Panc1 (cell line): ENCODE measurements at places on chromosomes 4 and X. TPM values are rescaled to one million over a fixed set of nuclear protein-coding genes. Genes with fewer than 3 reads are reported as not detected.

The GUCY1A1 gene
- total RNA-seq: 0.57 TPM

The BTC gene
- 0.08 TPM for total RNA-seq

The SORCS2 gene
- total RNA-seq: 0.15 TPM

The MAGEA12 gene
- total RNA-seq: not detected

The PPEF2 gene
- total RNA-seq: not detected

The CT45A5 gene
- total RNA-seq: not detected

The TMEM31 gene
- total RNA-seq: not detected

The APELA gene
- not detected for total RNA-seq

The SPACA5 gene
- total RNA-seq: not detected

The CITED1 gene
- total RNA-seq: 0.36 TPM

DNA sequence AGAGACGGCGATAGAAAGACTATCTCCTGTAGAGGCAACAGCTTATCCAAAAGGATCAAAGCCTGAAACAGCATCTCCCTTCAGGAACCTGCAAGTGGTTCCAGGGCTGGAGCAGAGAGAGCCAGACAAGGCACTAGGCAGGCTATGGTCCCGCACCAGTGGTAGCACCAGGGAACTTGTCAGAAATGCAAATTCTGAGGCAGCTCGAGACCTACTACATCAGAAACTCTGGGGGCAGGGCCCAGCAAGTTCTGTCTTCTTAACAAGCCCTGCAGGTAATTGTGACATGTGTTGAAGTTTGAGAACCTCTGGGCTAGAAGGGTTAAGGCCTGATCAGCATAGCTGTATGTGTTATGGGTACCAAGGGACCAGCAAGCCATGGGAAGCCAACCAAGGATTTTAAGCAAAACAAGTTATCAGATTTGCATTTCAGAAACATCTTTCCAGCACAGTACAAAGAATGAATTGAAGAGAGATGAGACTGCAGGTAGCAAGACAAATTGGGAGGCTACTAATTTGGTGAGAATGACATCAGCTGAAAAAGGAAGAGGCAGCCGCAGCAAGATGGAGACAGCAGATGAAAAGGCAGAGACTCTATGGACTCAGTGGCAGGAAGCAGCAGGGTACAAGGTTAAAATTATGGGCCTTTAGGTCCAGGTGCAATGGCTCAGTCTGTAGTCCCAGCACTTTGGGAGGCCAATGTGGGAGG lies 139.7 kb downstream of the TSPAN5 start:
- no peak for DNase-seq
- no peaks in the 10 kb centered on the region for H3K27me3 ChIP-seq
- H3K36me3 ChIP-seq: no peaks in the 10 kb centered on the region
- peaks cover 30% of the 10 kb centered on the region for H3K4me1 ChIP-seq

DNA sequence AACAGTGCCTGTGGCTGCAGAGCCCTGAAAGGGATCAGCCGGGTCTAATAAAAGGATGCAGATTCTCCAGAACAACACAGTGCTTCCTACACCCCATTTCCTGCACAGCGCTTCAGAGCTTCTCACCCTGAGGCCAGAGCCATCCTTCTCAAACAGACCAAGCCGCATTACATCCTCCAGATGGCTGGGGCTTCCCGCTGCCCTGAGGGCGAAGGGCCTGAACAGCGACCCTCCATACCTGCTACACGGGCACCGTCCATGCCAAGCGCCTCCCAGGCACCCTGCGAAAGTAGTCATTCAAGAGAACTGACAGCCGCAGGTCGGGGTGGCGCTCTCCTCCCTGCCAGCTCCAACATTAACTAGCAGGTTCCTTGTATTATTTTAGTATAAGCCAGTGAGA lies 36.5 kb downstream of the ACOX3 start:
- no peaks in the 10 kb centered on the region for H3K36me3 ChIP-seq
- no peak for DNase-seq
- H3K4me1 ChIP-seq: no peaks in the 10 kb centered on the region
- H3K27ac ChIP-seq: no peak overlapping the region
- H3K27me3 ChIP-seq: no peaks in the 10 kb centered on the region
- no peak overlapping the region for H3K4me3 ChIP-seq

GRCh38 chr4:152117520-152117919 lies 356.7 kb upstream of the GATB start:
- no peak overlapping the region for H3K4me3 ChIP-seq
- H3K27me3 ChIP-seq: no peaks in the 10 kb centered on the region
- H3K27ac ChIP-seq: no peak overlapping the region
- no peaks in the 10 kb centered on the region for H3K36me3 ChIP-seq

GRCh38 chr4:87531621-87532020 lies 2.4 kb upstream of the SPARCL1 start:
- H3K4me3 ChIP-seq: no peak overlapping the region
- DNase-seq: no peak
- no peaks in the 10 kb centered on the region for H3K4me1 ChIP-seq
- H3K27me3 ChIP-seq: no peaks in the 10 kb centered on the region
- no peak overlapping the region for H3K27ac ChIP-seq

DNA sequence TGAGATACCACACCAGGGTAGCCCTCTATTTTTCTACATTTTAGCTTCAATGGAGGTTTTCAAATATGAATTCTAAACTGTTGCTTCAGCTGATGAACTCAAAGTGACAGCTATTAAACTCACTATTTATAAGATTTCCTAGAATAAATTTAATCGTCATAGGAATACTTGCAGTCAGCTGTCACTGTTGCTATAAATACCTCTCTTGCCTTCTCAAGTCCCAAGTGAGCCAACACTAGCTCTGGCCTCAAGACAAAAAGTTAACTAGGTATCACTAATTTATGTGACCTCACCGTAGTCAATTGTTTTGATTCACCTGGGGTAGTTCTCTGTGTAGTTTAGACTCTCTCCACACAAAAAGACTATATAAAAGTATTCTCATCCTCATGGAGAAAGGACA lies 34.3 kb upstream of the PROM1 start:
- no peak for DNase-seq
- H3K36me3 ChIP-seq: no peaks in the 10 kb centered on the region
- 0 out of 2 replicates have a peak, but pooled peaks cover 2% of the 10 kb centered on the region for H3K27me3 ChIP-seq
- no peak overlapping the region for H3K4me3 ChIP-seq
- H3K4me1 ChIP-seq: no peaks in the 10 kb centered on the region

DNA sequence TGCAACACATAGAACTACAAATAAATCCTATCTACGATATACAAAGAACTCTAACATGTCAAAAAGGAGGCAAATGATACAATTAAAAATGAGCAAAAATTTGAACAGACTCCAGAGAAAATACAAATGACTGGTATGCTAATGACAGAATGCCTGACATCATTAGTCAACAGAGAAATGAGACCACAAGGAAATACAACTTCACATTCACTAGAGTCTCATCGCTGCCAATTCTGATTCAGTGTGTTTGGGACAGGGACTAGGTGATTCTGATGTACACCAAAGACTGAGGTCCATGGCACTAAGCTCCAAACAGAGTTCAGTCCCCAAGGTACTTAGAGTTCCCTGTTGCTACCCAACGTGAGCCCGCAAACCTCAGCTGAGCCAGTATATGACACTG lies 23.4 kb downstream of the SLC2A9 start:
- peak overlapping the region; percentile 14; the same call in 1 of the 2 replicates for H3K27ac ChIP-seq
- no peaks in the 10 kb centered on the region for H3K36me3 ChIP-seq
- H3K27me3 ChIP-seq: no peaks in the 10 kb centered on the region
- DNase-seq: no peak
- H3K4me1 ChIP-seq: no peaks in the 10 kb centered on the region

- no peak overlapping the region for H3K4me3 ChIP-seq
- no peaks in the 10 kb centered on the region for H3K36me3 ChIP-seq
- DNase-seq: no peak
- H3K27me3 ChIP-seq: no peaks in the 10 kb centered on the region
- H3K4me1 ChIP-seq: no peaks in the 10 kb centered on the region
Observed at GRCh38 chr4:185865901-185866328, 53.9 kb upstream of the SORBS2 start.

DNA sequence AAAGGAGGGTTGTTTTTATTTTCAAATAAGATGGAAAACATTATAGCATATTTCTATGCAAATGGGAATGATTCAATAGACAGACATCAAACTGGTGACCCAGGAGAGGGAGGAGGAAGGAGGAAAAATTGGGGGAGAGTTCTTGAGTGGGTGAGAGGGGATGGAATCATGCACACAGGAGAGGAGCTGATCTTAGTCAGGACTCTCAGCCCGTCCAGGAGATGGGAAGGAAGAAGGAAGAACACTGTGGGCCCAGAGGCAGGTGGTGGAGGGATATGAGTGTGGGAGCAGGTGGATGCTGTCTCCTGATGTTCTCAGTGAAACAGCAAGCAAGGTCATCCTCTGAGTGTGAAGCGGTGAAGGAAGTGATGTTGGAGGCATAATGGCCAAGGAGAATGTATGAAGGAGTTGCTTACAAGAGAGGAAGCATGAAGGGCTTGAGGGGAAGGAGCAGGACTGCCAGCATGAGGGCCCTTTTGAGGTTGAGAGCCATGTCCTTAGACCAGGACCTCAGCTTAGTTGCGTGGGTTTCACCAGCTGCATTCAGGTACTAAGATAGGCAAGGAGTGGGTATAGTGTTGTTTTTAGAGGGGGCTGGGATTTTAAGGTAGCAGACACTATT lies 161.7 kb upstream of the NAP1L5 start:
- H3K27me3 ChIP-seq: no peaks in the 10 kb centered on the region
- no peak for DNase-seq
- H3K4me3 ChIP-seq: no peak overlapping the region
- no peaks in the 10 kb centered on the region for H3K36me3 ChIP-seq

GRCh38 chrX:23786268-23786815 lies 3.4 kb downstream of the SAT1 start:
- no peak for DNase-seq
- H3K27me3 ChIP-seq: no peaks in the 10 kb centered on the region
- H3K27ac ChIP-seq: peak overlapping the region; percentile 81
- H3K36me3 ChIP-seq: peaks cover 3% of the 10 kb centered on the region; the same call in 1 of the 2 replicates
- peak overlapping the region; percentile 79; the same call in 1 of the 2 replicates for H3K4me3 ChIP-seq
- no peaks in the 10 kb centered on the region for H3K4me1 ChIP-seq

GRCh38 chr4:24770667-24771066 lies 24.7 kb upstream of the SOD3 start:
- H3K27ac ChIP-seq: no peak overlapping the region
- no peak overlapping the region for H3K4me3 ChIP-seq
- no peaks in the 10 kb centered on the region for H3K4me1 ChIP-seq
- H3K36me3 ChIP-seq: no peaks in the 10 kb centered on the region

DNA sequence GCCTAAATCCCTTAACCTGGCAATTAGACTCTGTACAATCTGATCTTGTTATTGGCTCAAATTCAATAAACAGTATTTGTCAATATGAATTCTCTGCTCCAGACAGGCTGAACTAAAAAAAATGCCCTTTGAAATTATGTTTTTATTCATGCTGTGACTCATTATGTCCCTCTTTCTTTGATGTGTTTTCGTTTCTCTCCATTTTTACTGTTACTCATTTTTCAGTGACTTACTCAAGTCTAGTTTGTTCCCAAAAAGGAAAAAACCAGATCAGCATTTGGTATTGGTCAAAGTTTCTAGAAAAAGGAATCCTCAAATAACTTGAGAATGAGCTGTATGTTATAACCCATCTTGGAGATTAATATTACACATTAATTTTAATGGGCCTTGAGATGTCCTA lies 40.4 kb downstream of the UNC5C start:
- H3K4me3 ChIP-seq: no peak overlapping the region
- no peak for DNase-seq
- peak overlapping the region; percentile 23; the same call in 1 of the 2 replicates for H3K27ac ChIP-seq

GRCh38 chr4:38870098-38870808 lies 2.6 kb downstream of the FAM114A1 start:
- H3K27me3 ChIP-seq: no peaks in the 10 kb centered on the region
- no peak overlapping the region for H3K4me3 ChIP-seq
- H3K4me1 ChIP-seq: peaks cover 11% of the 10 kb centered on the region
- no peak overlapping the region for H3K27ac ChIP-seq
- no peak for DNase-seq
- peaks cover 4% of the 10 kb centered on the region; the same call in 1 of the 2 replicates for H3K36me3 ChIP-seq

GRCh38 chr4:34939073-34939472 lies 1305.2 kb downstream of the ARAP2 start:
- DNase-seq: no peak
- H3K27ac ChIP-seq: no peak overlapping the region
- no peaks in the 10 kb centered on the region for H3K36me3 ChIP-seq
- H3K27me3 ChIP-seq: no peaks in the 10 kb centered on the region
- no peak overlapping the region for H3K4me3 ChIP-seq

DNA sequence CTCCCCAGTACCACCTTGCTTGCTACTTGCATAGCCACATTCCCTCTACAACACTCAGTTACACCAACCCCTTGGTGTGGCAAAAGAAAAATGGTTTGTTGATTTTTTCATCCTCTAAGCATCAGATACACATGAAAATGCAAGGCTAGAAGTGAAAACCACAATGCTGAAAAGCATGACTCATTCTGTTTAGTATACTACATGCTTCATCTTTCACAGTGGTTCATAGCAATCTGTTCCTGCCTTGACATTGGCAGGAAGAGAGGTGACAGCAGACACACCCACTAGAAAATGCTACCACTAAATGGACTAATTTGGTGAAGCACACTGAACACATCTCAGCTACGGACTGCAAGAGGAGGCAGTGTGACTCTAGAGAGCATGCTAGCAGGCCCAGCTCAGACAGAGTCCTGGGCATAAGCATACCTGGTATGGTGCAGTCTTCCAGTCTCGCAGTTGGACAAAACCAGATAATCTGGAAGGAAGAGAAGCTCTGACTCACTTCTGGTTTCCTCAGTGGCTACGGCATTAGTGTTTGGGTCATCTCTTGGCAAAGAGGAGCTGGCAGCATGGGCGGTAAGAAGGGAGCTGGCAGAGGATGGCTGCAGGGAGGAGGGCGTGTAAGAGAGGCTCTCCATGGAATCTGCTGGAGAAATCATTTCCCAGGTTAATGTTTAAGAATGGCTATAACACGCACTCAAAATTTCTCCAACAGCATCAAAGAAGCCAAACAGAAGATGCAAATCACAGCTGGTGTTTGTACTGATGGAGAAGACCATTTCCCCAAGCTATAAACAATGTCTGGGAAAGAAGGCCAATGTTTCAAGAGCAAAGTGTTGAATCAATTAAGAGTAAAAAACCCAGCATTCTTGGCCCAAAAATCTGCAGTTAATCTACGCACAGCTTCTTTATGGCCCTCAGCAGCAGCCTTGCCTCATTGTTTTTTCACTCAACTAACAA lies 37.8 kb downstream of the GAB3 start:
- H3K4me1 ChIP-seq: peaks cover 9% of the 10 kb centered on the region
- DNase-seq: no peak
- no peak overlapping the region for H3K4me3 ChIP-seq
- H3K27me3 ChIP-seq: no peaks in the 10 kb centered on the region
- H3K27ac ChIP-seq: no peak overlapping the region

DNA sequence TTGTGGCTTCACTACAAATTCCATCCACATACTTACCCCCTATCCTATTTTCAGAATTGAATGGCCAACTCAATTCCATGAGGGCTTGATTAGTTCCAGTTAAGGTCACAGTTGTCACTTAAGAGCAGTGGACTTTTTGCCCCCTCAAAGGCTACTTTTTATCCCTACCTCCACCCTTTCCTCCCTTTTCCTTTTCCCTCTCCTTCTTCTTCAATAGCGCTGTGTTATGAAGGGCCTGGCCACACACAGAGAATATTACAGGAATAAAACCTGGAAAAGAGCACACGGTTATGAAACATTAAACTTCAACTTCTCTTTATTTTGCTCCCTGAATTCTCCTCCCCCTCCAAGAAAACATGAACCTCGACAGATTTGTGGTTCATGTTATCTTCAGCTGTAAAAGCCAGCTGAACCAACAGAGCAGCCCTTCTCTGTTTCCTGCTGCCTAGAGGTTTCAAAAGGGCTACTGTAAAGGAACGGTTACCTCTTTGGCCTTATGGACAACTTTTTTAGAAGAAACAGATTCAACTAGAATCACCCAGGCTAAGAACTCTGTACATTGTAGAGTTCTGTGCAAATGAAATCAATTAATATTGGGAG lies 87.0 kb upstream of the RPL34 start:
- H3K27ac ChIP-seq: no peak overlapping the region
- no peak overlapping the region for H3K4me3 ChIP-seq
- no peaks in the 10 kb centered on the region for H3K4me1 ChIP-seq
- H3K27me3 ChIP-seq: no peaks in the 10 kb centered on the region
- no peaks in the 10 kb centered on the region for H3K36me3 ChIP-seq
